ENCODE measurements at places on chromosomes 4 and X. TPM values are rescaled to one million over a fixed set of nuclear protein-coding genes. Genes with fewer than 3 reads are reported as not detected.

The CENPI gene
- total RNA-seq, result 26.7 TPM

The ADH1C gene
- 1.6 TPM for total RNA-seq

The CACNA1F gene
- total RNA-seq, result not detected

The GABRG1 gene
- 1.0 TPM for total RNA-seq

The F9 gene
- not detected for total RNA-seq

The SPINK2 gene
- total RNA-seq, result not detected

The SHROOM2 gene
- total RNA-seq, result 3.6 TPM

The NSUN7 gene
- not detected for total RNA-seq

The FAM193A gene
- total RNA-seq, result 9.6 TPM

The STK26 gene
- total RNA-seq, result 31.5 TPM

The LRRC66 gene
- total RNA-seq, result 0.15 TPM

The PCGF3 gene
- 42.5 TPM for total RNA-seq

The LCORL gene
- total RNA-seq, result 12.1 TPM

The MAP9 gene
- total RNA-seq, result 9.9 TPM

The SORCS2 gene
- 0.02 TPM for total RNA-seq

The KCTD8 gene
- total RNA-seq, result 0.21 TPM

The TRIM75 gene
- total RNA-seq, result not detected

The ANXA3 gene
- total RNA-seq, result 0.35 TPM

The CENPE gene
- 17.0 TPM for total RNA-seq

The ZMYM3 gene
- 16.9 TPM for total RNA-seq

The ANK2 gene
- total RNA-seq, result 12.1 TPM

The HSFX3 gene
- not detected for total RNA-seq

The SLC26A1 gene
- not detected for total RNA-seq

The LPAR4 gene
- not detected for total RNA-seq

The PABPC5 gene
- total RNA-seq, result 7.6 TPM

The MUC7 gene
- total RNA-seq, result not detected

The HGFAC gene
- 0.10 TPM for total RNA-seq

The SPATA4 gene
- not detected for total RNA-seq

The PHKA1 gene
- total RNA-seq, result 8.6 TPM

The XAGE2 gene
- not detected for total RNA-seq

Data from H4 (cell line).